ENCODE measurements at places on chromosomes 4 and X. TPM values are rescaled to one million over a fixed set of nuclear protein-coding genes. Genes with fewer than 3 reads are reported as not detected.

GRCh38 chr4:20638825-20639224 is 61.4 kb upstream of the PACRGL start:
- DNase-seq: no peak

DNA sequence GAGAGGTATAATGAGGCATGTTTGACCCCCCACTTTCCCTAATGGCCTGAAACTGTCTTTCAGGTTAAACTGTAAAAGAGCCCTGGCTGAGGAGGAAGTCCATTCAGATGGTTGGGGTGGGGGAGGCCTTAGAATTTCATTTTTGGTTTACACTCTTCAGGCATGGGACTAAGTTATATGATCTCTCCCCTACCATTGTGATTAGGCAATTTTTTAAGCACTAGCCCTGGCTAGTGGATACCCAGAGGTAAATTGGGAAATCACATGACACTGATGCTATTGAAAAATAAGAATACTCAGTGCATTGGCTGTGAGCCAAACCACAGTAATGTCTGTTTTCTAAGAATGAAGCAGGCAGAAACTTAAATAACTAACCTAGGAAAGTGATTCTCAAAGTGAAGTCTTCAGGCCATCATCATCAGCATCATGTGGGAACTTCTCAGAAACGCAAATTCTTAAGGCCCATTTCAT is 149.7 kb downstream of the RRAGB start:
- DNase-seq: no peak

- DNase-seq: no peak
Measured at GRCh38 chrX:144798972-144799371, 448.3 kb upstream of the SPANXN1 start.

GRCh38 chr4:29047341-29048041 is 1672.7 kb upstream of the PCDH7 start:
- no peak for DNase-seq

The CRMP1 gene
- total RNA-seq: 0.66 TPM

Data from kidney (tissue), 22 donors.